ENCODE measurements at places on chromosomes 13 and 19.

DNA sequence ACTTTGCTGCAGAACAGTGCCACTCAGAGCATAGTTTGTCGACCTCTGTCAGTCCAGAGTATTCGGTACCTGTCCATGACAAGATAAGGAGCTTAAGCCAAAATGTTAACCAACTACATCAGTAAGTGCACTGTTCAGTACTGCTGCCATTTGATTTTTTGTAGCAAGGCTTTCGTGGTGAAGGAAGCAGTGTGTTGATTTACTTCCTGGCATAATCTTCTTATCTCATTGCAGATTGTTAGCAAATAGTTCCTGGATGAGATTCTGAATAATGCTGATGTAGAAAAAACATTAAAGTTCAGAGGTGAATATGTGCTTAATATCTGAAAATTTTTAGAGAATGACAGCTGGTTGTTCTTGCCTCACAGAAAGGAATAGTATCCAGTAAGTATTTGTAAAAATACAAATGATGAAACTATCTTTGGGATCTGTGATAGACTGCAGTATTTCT is 85.7 kb downstream of the LRRC63 start:
- H3K27ac ChIP-seq, result no peak overlapping the region
- H3K4me1 ChIP-seq, result peaks cover 9% of the 10 kb centered on the region
- H3K36me3 ChIP-seq, result no peaks in the 10 kb centered on the region
- DNase-seq, result no peak

DNA sequence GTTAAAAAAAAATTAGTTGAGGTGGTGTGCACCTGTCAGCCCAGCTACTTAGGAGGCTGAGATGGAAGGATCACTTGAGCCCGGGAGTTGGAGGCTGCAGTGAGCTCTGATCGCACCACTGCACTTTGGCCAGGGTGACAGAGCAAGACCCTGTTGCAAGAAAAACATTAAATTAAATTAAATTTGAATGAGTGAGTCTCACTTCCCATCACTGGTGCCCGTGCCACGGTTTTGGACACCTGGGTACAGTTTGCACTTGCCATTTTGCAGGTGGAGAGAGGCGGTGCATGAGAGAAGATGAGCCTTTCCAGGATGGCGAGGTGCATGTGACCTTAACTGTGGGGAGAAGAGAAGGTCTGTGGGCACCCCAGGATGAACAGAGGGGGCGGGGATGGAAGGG is 60.3 kb upstream of the ZNF536 start:
- H3K27me3 ChIP-seq, result peaks cover 1% of the 10 kb centered on the region
- no peak overlapping the region for H3K27ac ChIP-seq
- no peaks in the 10 kb centered on the region for H3K36me3 ChIP-seq
- no peaks in the 10 kb centered on the region for H3K4me1 ChIP-seq
- no peak for DNase-seq
- no peak overlapping the region for H3K4me3 ChIP-seq

GRCh38 chr13:99960663-99961311 is 10.8 kb downstream of the ZIC5 start:
- H3K27ac ChIP-seq, result no peak overlapping the region
- H3K36me3 ChIP-seq, result no peaks in the 10 kb centered on the region
- H3K27me3 ChIP-seq, result peaks cover 21% of the 10 kb centered on the region
- no peak overlapping the region for H3K4me3 ChIP-seq

DNA sequence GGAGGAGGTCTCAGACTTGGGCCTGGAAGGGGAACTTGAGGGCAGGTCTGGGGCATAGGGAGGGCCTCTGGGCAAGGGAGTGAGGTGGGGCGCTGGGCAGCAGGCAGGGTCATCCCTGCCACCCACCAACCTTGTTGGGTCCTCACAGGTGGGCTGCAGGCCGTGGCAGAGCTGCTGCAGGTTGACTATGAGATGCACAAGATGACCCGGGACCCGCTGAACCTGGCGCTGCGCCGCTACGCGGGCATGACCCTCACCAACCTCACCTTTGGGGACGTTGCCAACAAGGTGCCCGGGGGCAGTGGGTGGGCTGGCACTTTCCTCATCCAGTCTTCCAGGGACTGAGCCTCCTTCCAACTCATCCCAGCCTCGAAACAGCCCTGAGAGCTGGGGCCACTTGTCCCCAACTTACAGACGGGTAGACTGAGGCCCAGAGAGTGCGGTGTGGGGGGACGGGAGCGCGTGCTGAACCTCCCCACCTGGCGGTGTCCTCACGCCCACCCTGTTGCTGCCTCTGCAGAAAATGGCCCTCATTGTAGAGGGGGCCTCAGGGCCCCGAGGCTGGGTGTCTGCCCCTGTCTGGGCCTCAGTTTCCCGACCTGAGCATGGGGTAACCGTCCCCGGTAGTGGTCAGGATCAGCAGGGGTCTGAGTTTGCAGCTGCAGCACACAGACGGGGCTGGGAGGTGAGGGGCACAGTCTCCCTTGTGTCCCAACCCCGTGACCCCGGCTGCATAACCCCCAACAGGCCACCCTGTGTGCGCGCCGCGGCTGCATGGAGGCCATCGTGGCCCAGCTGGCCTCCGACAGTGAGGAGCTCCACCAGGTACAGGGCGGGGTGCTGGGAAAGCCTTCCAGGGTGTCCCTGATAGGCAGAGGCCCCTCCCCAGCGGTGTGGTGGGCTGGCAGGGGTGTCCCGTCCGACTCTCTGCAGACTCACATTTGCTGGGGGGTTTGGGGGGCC is 10.4 kb downstream of the APC2 start:
- no peak overlapping the region for H3K27ac ChIP-seq
- H3K36me3 ChIP-seq, result no peaks in the 10 kb centered on the region
- H3K4me1 ChIP-seq, result no peaks in the 10 kb centered on the region

DNA sequence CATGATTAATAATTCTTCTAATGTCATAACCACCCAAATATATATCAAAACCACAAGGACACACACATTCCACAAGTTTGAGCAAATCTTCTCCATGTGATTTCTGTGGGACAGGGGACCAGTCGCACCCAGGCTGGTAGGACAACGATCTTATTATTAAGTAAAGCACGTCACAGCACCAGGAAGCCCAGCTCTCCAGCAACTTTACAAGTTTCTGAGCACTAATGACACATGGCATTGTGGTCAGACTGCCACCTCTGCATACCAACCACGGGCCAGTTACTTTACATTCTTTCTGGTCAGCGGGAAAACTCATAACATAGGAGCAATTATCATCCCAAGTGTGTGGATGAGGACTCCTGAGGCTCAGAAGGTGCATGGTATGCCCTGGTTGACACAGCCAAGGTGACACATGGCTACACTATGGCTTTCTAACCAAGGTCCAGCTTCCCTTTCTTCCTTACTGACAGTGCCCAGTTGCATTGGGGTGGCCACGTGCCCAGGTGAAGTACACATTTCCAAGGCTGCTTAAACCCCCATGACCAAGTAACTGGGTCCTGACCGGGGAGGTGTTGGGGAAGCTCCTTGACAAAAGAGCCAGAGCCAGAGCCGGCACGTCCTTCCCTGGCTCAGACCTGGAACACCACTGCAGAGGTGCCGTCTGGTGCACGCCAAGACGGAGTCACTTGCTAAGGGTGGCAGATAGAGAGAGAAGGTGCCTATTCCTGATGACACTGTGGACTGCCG is 27.4 kb downstream of the LATS2 start:
- H3K4me3 ChIP-seq, result no peak overlapping the region
- peaks cover 50% of the 10 kb centered on the region for H3K4me1 ChIP-seq
- H3K36me3 ChIP-seq, result peaks cover 8% of the 10 kb centered on the region
- H3K27me3 ChIP-seq, result peaks cover 3% of the 10 kb centered on the region
- peak overlapping the region; percentile 90 for H3K27ac ChIP-seq

- H3K36me3 ChIP-seq, result no peaks in the 10 kb centered on the region
- H3K27ac ChIP-seq, result no peak overlapping the region
- peaks cover 3% of the 10 kb centered on the region for H3K4me1 ChIP-seq
These were observed 19.8 kb downstream of the SERP2 start for GRCh38 chr13:44393391-44393790.

DNA sequence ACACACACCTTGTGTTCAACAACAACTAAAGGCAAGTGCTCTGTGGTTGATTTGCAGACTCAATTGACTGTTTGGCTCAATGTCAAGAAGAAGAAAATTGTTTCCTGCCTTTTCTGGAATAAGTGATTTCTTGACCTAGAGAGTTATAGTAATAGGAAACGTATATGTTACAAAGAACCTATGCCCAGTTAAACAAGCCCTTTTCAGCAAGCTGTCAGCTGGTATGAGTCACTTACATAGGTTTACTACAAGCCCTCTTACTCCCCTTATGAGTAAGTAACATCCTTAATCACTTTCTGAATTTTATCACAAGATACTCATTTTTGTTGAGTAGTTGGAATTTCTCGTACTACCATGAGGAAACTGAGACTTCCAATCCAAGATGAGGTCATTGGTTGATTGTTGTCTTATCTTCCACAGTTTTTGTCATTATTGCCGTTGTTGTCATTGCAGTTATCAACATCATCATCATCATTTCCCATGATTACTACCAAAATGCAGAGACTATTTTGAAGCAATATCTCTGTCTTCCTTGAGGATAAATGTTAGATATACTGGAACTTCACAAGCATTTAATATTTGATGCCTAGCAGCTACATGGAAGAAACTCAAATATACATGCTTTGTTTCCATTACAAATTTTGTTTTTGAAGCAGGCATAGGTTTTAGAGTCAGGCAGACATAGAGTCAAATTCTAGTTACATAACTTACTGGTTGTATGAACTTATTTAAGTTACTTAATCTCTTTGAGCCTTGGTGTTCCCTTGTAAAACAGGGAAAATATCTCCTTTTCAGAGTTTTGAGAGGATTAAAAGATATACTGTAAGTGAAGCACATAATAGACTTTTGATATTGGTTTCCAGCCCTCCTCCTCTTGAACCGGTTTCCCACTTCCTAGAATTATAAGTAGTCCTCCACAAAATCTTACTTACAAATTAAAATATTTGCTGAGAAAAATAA is 106.0 kb downstream of the RAP2A start:
- H3K4me1 ChIP-seq, result peaks cover 13% of the 10 kb centered on the region
- H3K36me3 ChIP-seq, result no peaks in the 10 kb centered on the region
- H3K4me3 ChIP-seq, result no peak overlapping the region
- no peak for DNase-seq
- H3K27me3 ChIP-seq, result no peaks in the 10 kb centered on the region

DNA sequence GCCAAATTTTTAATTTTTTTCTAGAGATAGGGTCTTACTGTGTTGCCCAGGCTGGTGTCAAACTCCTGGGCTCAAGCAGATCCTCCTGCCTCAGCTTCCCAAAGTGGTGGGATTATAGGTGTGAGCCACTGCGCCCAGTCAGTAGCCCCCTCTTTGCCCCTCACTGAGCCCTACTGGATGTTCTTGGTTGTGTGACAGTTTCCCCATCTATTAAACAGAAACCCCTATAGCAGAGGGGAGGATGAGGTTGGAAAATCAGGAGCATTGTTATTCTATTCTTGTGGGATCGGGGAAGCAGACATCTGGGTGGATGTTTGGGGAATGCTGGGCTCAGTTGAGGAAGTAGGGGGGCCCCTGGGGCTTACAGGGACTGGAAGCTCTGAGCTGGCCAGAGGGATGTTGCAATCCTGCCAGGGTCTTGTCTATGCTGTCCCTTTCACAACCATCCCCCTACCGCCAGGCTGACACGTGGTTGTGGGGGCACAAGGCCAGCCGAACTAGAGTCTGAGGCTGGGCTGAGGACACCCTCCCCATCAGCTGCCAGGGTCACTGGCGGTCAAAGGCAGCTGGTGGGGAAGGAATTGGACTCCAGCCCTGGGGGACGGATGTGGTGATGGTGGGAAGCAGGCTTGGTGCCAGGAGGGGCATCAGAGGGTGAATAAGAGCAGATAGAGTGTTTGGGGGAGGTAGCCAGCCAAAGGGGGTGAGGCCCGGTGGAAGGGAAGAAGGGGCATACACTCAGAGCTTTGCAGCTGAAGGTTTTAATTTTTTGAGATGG is 10.9 kb downstream of the APOC1 start:
- peaks cover 7% of the 10 kb centered on the region for H3K27me3 ChIP-seq
- H3K36me3 ChIP-seq, result no peaks in the 10 kb centered on the region
- peaks cover 10% of the 10 kb centered on the region for H3K4me1 ChIP-seq
- no peak for DNase-seq
- H3K4me3 ChIP-seq, result no peak overlapping the region

DNA sequence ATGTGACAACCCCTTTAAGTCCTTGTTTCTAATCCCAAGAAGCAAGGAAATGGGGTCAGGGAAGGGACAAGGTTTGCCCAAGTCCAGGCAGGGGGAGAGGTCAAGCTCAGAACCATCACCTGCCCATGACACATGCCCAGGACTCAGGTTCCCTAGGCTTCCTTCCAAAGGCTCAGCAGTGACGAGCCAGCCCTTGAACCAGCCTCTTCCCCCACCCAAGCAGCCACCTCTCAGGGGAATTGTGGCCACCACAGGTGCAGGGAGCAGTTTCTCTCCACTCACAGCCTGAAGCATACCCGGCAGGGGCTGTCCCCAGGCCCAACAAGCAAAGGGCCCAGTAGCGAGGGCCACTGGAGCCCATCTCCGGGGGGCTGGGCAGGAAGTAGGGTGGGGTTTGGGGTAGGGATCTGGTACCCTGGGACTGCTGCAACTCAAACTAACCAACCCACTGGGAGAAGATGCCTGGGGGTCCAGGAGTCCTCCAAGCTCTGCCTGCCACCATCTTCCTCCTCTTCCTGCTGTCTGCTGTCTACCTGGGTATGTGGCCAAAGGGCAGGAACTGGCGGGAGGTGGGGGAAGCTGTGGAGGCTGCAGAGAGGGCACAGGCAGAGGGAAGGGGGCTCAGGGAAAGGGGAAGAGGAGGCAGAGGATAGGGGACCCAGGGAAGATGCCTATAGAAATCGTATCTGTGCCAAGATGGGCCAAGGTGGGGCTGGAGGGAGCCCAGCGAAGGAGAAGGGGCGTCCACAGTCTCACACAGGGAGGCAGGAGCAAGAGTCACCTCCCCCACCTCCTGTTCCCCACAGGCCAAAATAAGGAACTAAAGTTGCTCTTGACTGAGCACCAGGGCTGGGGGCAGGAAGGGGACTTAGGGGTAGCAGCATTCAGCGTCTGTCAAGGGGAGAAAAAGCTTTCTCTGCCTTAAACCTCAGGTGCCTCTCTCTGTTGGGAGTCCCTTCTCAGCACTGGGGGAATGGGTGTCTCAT is at the start of gene CD79A:
Gene CD79A (plus strand): TSS at position 433 of the 986 bp plus-strand sequence. CDS start 26 bp downstream, at position 459.
- no peak within 1 kb of the TSS for H3K27ac ChIP-seq
- peaks cover 4% of the 10 kb centered on the region for H3K4me1 ChIP-seq
- H3K36me3 ChIP-seq, result peaks cover 2% of the 10 kb centered on the region
- no peak for DNase-seq
- H3K4me3 ChIP-seq, result no peak within 1 kb of the TSS
- H3K27me3 ChIP-seq, result peaks cover 8% of the 10 kb centered on the region

- H3K4me1 ChIP-seq, result peaks cover 3% of the 10 kb centered on the region
- peaks cover 6% of the 10 kb centered on the region for H3K36me3 ChIP-seq
- DNase-seq, result no peak
These were observed 4.3 kb upstream of the A1BG start for GRCh38 chr19:58357481-58358145.

- no peak overlapping the region for H3K4me3 ChIP-seq
- peaks cover 13% of the 10 kb centered on the region for H3K4me1 ChIP-seq
- H3K27ac ChIP-seq, result no peak overlapping the region
- no peaks in the 10 kb centered on the region for H3K27me3 ChIP-seq
- no peak for DNase-seq
These were observed 224.4 kb upstream of the HTR2A start for GRCh38 chr13:47121092-47121763.
